Inflammatory macrophage treated with lipopolysaccharide for 4 hours (primary cell): ENCODE measurements at places on chromosomes 11 and 22.
A peak's percentile ranks its signal among the peaks of the same experiment; 100 is the strongest.

- no peak for DNase-seq
Measured at GRCh38 chr22:48389916-48390315, 1437.8 kb downstream of the BRD1 start.

- DNase-seq, result no peak
Measured at GRCh38 chr11:133782116-133782725, 63.1 kb downstream of the SPATA19 start.

DNA sequence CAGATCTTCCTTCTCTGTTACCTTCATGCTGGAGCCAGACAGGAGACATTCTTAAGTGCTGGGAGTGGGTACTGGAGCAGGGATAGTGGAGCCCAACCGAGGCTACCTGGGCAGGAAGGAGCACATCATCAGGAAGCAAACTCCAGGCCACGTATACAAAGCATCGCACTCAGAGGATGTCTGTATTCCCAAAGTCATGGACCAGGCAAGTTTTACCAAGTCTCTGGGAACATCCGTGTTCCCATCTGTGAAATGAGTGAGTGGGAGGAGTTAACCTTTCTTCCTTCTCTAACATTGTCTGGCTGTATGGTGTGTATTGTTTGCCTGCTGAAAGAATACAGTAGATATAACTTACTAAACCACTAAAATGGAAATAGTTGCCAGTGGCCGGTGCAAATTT is 175.0 kb upstream of the TMEM45B start:
- DNase-seq, result no peak

GRCh38 chr11:34354782-34355181 is 3.0 kb downstream of the ABTB2 start:
- peak; percentile 73 for DNase-seq

- no peak for DNase-seq
Measured at GRCh38 chr11:132578580-132578979, 953.7 kb downstream of the OPCML start.

DNA sequence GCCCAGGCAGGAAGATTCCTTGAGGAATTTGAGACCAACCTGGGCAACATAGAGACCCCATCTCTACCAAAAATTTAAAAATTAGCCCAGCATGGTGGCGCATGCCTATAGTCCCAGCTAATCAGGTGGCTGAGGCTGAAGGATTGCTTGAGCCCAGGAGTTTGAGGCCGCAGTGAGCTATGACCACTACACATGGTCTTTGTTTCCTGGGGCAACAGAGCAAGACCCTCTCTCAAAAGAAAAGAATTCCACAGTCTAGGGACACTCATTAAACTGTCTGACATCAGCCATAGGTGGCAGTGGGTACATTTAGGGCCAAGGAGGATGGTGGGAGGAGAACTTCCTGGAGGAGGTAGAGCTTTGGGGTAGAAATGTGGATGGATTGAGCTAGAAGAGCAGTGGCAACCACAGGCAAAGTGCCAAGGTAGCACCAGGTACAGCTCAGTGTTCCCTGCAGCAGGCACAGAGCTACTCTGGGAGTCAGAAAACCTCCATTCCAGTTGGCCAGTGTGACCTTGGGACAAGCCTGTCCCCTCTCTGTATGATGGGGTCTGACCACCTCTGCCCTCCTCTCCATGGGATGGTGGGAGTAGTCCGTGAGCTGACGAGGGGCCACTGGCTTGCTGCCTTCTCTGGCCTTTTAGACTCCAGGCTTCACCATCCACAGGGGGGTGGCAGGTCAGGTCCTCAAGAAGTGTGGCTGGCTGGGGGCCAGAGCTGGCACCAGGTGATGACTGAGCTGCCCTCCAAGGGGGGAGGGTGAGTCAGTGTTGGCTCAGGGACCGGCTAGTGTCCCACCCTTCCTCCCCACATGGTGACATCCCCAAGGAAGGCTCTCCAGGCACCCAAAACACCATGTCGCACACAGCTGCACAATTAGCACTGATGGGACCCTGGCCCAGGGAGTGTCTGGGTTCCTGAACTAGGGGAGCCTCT is 3.7 kb upstream of the CLCF1 start:
- DNase-seq, result no peak

GRCh38 chr22:47654922-47655491 is 892.6 kb downstream of the TBC1D22A start:
- DNase-seq, result no peak

DNA sequence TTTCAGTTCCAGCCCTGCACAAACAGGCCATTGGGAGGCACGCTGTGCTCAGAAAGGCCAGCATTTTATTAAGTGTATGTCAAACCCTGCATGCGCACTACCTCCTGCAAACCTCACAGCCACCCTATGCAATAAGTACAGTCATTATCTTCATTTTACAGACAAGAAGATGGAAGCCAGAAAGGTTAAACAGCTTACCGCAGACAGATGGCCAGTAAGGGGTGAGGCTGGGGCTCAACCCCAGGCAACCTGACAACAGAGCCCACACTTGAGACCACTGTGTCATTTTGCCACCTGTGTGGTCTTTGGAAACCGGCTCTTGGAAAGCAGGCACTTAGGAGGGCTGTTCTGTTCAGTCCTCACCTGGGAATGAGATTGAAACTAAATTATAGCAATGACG is 142.3 kb downstream of the NXPE2 start:
- no peak for DNase-seq

GRCh38 chr11:83125577-83125976 is 31.4 kb upstream of the PCF11 start:
- DNase-seq, result no peak

DNA sequence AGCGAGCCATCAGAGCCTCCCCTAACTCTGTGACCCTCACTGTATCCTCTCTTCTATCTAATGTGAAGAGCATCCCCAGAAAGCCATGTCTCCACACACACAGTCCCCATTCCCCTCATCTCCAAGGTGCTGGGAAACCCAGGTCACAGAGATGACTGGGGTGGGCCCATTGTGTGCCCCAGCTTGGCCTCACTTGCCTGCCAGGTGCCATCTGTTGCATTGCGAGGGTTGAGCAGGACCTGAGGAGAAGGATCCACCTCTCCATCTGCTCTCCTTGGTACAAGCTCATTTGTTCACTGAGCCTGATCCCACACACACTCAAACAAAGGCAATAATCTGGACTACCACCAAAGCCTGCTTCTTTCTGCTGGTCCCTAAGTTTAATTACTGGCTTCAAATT is 118.8 kb downstream of the SPATA19 start:
- DNase-seq, result no peak

GRCh38 chr22:40237788-40238424 is 60.2 kb downstream of the TNRC6B start:
- no peak for DNase-seq

GRCh38 chr11:85819441-85819840 is 8.5 kb upstream of the SYTL2 start:
- DNase-seq, result no peak

GRCh38 chr11:62013537-62014476 is 46.4 kb upstream of the FTH1 start:
- DNase-seq, result no peak

GRCh38 chr11:64249563-64250414 is 1.5 kb upstream of the PLCB3 start:
- no peak for DNase-seq

DNA sequence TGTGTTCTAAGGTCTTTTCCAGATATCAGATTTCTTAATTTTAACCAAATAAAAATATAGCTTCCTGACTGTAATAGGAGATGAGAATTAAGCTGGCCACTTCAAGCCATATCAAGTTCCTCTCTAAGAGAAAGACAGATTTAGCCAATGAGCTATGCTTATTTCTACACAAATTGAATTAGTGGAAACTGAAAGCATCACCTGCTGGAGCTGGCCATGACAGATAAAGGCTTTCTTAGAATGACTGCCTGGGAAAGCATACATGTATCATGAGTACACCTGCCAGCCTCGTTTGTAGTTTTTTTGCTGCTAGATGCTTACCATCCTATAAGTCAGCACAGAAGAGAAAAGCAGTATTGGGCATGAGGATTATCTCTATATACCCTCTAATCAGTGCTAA is 53.5 kb upstream of the DBX1 start:
- no peak for DNase-seq

DNA sequence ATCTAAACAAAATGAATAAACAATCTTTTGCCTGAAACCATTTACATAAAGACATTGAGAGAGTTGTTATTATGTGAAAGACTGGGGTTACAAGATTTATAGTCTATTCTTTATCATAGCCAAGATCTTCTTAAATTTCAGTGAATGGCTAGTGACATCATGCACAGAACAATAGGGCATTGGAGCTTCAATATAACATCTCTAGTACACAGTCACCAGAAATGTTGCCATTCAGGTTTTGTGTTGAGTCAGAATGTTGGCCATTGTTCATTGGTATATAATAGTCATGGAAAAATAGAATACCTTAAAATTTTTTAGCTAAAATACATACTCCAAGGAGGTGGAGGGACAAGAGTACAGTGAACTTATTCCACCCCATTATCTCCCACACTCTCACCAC is 44.3 kb downstream of the SLC5A12 start:
- no peak for DNase-seq

DNA sequence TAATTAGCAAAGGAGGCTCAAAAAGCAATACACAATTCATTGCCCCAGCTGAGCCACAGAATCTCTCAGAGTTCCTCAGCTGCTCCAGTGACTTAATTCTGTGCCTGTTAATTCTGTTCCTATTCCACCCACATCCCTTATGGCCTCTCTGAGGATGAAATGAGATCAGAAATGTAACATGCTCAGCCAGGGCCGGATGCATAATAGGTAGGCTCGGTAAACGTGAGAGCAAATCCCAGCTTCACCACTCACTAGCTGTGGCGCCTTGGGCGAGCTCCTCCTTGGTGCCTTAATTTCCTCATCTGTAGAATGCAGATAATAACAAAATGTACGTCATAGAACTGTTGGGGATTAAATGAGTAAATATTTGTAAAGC is 42.8 kb upstream of the DKK3 start:
- no peak for DNase-seq
